ENCODE measurements at places on chromosomes 5 and 9.

DNA sequence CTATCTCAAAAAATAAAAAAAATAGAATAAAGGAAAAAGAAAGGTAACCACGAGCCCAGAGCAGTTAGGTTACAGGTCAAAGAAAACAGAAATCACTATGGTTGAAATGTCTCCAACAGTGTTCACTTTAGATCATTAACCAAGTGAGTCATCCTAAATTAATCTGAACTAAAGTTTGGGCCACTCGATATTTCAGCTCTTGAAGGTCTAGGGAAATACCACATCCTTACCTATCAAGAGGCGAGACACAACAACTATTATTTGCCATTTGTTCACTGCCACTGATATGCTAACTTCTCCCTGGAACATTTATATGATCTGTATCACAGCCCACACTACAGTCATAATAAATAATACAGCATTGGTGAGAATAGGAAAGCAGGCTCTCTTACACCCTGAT lies 111.3 kb upstream of the NR5A1 start:
- DNase-seq, result no peak

- DNase-seq, result peak; percentile 85
These were observed 3.9 kb upstream of the GNAQ start for GRCh38 chr9:78035383-78035993.

GRCh38 chr5:78808380-78808779 lies 159.8 kb upstream of the LHFPL2 start:
- DNase-seq, result no peak

- DNase-seq, result no peak
These were observed 418.1 kb downstream of the ACTL7B start for GRCh38 chr9:108437656-108438055.

DNA sequence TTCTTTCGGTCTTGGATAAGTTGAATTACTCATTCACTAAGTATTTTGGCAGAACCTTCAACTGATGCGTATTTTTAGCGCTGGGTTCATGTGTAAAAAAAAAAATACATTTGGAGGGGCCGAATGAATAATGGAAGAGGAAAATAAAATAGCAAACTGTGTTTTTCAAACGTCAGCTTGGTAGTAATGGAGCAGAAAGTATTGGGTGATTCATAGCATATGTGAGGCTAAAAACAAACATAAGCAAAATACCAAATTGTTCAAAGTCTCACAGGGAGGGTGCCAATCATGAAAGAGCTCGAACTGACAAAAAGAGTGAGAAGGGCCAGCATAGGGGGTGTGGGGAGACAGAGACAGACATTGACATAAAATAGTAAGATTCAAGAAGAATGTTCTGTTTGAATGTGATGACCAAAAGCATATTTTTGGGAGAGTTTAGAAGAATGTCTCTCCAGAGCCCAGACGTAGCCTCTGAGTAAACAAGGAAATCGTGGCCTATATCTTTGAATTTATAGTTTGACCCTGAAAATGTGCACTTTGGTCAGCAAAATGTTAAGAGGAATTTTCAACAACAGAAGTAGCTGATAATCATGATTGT lies 174.9 kb upstream of the HMHB1 start:
- no peak for DNase-seq

DNA sequence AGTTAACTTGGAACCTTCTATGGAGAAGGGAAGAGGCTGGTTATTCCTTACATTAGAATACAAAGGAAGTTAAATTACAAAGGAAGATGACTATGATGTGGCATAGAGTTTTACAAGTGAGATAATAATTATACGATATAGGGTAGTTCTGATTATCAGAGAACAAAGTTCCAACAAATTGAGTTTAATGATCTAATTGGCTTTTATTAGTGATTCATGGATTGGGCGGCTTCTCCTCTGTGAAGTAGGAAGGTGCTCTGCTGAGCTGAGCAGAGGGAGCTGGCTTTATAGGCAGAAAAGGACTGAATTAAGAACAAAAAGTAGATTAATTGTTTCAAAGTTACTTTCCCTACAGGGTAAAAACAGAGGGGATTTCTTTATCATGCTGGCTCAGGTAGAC lies 49.7 kb downstream of the PARP8 start:
- DNase-seq, result no peak

GRCh38 chr5:86824637-86825036 lies 206.9 kb downstream of the COX7C start:
- no peak for DNase-seq

DNA sequence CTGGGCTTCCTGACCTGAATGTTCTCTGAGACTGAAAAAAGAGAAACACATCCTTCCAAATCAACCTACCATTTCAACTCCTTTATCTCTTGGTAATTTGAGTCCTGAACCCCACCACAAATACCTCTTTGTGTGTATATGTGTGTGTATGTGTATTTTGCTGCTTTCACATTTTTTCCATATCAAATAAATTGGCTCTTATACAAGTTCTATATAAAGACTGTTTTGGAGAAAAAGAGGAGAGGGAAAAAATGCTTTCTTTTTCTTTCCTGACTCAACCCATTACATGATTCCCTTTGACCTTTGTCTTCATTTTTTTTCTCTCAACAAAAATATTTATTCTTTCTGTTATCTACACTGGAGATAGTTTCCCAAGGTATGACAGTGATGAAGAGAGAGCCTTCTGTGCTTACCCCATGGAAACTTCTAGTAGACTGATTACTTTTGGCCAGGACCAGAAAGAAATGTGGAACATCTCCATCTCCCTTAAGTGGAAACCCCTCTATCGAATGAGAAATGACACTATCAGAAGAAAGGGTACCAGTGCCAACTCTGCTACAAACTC lies 85.3 kb downstream of the PAPPA start:
- no peak for DNase-seq

GRCh38 chr9:116941266-116941665 lies 254.2 kb downstream of the TRIM32 start:
- DNase-seq, result no peak

DNA sequence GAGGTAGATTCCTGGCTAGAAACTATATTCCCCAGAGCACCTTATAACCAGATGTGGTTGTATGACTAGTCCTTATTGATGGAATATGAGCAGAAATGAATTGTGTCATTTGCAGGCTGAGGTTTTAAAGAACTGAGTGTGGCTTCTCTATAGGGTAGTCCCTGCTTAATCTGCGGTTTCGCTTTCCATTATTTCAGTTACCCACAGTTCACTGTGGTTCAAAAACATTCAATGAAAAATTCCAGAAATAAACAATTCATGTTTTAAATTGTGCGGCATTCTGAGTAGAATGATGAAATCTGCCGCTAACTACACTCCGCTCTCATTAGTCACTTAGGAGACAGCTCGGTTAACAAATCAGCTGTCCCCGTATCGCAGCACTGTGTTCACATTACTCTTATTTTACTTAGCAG lies 65.1 kb downstream of the ANKRD55 start:
- no peak for DNase-seq

DNA sequence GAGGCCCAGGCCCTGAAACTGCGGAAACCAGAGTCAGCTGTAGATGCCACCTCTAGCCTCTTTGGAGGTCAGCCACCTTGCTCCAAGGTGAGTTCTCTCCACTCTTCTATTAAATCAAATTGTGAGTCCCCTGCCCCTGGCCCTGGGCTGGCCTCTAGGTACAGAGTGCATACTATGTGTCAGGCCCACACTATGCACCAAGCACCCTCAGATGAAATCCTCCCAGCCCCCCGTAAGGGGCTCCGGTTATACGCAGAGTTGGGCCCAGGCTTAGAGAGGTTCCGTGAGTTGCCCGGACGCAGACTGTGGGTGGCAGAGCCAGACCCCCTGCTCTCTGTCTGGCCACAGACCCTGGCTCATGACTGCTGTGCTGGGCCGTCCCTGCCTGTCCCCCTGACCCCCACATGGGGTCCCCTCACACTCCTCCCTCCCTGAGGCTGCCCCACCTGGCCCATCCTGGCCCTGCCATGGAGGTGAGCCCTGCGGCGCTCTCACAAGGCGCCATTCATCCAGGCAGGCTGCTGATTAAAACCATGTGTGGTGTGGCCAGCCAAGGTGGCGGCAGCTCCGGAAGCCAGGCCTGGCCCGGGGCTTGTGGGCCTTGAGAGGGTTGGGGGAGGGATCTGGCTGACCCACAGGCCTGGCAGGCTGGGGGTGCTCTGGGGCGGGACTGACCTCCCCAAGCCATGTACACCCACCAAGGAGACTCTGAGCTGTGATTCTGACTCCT lies 65.5 kb upstream of the SYNPO start:
- no peak for DNase-seq

DNA sequence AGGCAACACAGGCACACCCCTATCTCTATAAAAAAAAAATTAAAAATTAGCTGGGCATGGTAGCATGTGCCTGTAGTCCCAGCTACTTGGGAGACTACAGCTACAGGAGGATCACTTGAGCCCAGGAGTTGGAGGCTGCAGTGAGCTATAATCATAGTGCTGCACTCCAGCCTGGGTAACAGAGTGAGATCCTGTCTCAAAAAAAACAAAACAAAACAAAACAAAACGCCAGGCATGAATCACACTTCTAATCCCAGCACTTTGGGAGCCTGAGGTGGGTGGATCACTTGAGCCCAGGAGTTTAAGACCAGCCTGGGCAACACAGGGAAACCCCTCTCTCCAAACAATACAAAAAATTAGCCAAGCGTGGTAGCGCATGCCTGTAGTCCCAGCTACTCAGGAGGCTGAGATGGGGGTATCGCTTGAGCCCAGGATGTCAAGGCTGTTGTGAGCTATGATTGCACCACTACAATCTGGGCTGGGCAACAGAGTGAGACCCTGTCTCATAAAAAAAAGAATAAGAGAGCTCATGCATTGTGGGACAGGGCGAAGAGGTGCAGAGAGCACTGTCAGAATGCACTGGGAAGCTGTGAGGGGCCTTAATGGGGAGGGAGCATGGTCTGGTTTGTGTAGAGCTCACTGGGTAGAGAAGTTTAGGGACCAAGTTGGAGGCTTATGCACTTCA lies 8.4 kb upstream of the SAP30L start:
- DNase-seq, result no peak

DNA sequence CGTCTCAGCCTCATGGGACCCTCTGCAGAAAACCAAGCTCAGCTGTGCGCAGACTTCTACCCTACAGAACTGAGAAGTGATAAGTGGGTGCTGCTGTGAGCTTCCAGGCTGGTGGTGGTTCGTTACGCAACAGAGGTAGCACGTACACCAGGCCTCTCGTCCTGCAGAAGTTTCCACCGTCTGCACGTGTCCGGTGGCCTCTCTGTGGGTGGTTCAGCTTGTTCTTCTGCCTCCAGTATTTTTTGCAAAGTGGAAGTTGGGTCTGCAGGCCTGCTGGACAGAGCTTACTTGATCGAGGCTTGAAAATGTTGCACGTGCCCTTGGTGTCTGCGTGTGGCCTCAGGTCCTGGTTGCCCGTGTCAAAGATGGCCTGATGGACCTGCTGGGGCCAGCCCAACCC lies 27.5 kb downstream of the KCNT1 start:
- DNase-seq, result no peak

- DNase-seq, result no peak
These were observed 40.3 kb upstream of the SVEP1 start for GRCh38 chr9:110619831-110620230.

- no peak for DNase-seq
These were observed 893.8 kb upstream of the ACO1 start for GRCh38 chr9:31490551-31491106.

DNA sequence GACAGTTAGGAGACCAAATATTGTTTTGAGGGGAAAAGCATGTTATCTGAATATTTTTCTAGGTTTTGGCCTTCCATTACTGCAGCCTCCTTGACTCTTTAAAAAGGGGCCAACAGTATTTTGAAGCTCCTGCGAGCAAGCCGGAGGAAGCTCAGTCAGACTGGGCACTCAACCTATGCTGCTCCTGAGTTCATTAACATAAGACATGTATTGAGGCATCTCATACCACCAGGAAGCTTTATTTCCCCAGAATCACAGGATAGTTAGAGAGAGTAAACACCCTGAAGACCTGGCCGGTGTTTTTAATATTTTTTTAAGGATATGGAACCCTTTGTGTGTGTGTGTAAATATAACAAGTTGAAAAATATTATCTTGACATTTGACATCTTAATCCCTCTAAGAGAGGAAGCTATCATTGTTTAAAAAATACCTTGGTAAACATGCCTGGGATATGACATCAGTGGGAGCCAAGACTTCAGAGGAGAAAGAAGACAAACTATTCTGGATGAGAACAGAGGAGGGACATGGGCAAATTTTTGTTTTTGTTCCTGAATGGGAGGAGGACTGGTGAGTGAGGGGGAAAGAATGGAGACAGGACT lies 139.3 kb upstream of the SLIT3 start:
- DNase-seq, result no peak

DNA sequence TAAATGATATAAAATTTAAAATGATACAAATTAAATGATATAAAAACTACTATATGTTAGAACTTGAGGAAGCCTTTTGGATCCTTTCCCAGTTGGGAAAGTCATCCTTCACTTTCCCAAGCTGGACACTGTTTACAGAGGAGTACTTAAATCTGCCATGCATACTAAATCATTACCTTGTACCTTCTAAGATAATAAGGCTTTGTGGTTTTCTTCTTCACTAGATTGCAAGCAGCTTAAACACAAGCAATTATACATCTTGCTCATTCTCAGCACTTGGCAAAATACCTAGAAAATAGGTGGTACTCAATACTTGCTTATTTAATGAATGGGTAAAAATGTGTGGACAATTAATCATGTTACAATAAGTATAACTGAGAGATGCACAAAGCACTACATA lies 666.8 kb downstream of the PTPRD start:
- DNase-seq, result no peak

DNA sequence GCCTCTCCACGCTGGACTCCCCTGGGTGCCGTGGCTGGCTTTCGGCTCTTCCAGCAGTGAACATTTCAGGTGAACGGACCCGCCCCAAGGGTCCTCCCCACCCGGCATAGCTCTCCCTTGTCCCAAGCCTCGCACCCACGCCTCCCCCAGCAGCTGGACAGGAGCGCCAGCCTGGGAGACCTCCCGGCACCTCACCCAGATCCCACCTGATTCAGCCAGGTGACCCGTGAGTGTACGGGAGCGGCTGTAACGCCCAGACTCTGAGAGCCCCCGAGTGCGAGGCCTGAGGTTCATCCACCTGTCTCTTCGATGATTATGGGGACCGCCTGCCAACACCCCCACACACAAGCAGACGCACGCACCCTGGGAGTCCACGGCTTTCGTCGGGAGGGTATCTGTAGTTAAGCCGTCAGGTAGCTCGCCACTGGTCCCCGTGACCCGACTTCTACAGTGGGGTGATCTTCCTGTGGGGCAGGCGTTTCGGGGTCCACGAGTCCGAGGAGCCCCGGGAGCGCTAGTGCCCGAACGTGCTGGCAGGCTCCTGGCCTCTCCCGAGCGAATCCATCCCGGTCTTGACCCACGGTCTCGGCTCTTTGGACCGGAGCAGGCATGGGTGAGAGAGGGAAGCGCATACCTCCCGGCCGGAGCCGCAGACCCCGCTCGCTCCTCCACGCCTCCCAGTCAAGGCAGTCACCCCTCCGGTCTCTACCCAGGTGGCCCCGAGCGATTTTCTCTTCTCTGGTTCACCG lies 14.9 kb downstream of the TRIM7 start:
- no peak for DNase-seq

DNA sequence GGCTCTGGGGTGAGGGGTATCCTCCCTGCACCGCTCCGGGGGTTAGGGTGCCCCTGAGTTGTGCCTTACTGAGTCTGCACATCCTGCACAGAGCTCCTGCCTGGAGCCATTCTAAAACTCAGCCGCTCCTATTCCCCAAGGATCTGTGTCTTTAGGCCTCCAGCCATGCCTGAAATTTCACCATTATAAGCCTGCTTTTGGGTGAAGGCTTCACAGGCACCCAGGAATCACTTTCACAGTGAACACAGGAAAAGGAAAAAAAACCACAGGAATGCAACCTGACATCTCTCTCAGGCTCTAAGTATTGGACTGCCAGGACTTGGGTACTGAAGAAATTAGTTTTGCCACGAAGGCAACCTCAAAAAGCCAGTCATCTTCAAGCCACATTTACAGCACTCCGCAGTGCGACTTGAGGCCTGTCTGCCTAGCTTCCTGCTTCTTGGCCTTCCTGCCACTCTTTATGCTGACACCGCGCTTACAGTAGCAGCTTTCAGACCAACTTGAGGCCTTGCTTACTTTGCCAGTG lies 30.9 kb downstream of the GALNT10 start:
- no peak for DNase-seq

Measured in hematopoietic multipotent progenitor cell treated with erythropoietin and hydrocortisone succinate and interleukin-3 and kit ligand, for 15 days (in vitro differentiated cells).